ENCODE measurements at places on chromosomes 2 and 18.

DNA sequence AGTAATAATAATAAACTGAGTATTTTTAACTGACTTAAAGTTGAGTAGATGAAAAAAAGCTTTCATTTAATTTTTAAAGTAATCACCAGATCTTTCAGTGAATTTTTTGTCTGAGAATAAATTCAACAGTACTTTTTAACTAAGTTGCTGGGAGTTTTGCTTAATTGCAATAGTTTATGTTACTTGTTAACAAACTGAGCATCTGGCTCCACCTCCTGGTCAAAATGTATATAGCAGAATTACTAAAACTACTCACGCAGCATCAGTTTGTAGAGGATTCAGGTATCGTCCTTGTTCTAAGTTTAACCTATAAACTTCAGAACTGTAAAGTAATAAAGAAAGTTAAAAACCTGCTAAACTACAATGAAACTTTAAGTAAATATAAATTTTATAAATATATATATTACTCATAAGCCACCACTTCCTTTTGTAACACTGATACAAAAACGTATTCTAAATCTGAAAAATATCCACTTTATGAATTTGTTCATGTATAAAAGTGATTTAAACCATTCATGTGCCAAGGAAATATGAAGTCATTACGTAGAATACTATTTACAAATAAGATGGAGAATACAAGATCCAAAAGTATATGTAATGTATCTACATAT is 21.3 kb downstream of the NOL10 start:
- DNase-seq, result peak; percentile 64

- no peak for DNase-seq
These were observed 191.1 kb downstream of the STK39 start for GRCh38 chr2:168056242-168056787.

DNA sequence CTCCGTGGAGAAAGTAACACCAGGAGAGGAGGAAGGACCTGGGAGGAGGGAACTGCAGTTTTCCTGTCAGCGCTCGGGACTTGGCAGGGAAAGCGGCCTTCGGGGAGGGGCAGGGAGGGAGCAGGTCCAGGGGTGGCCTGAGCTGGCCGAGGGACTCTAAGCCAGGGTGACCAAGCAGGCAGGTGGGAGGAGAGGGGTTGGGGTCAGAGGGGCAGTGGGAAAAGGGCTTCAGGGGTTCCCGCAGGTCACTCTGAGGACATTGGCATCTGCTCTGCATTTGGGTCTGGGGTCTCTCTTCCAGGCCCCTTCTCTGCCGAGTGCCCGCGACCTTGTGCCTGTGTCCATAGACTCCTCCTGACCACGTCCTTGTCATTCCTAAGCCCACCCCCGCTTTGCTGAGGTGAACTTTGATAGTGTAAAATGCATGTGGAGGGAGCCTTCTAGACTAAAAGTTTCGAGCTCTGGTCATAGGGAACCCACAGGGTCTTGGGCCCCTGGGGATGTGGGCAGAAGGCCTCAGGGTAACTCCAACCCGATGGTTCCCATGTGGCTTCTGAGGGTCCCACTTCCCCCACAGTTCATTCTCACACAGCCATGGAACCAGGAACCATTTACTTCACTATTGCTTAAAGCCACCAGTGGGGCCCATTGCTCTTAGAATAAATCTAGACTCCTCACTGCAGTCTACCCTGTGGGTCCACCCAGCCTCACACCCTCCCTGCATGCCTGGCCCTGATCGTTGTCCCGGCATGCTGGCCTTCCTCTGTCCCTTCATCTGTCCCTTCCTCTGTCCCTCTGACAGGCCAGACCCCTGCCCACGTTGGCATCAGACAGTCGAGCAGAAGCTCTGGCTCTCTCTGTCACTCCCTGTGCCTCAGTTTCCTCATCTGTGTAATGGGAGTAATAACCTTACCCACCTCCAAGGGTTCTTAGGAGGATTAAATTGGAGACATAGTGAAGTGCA is 229.2 kb downstream of the SEPTIN10 start:
- DNase-seq, result no peak

DNA sequence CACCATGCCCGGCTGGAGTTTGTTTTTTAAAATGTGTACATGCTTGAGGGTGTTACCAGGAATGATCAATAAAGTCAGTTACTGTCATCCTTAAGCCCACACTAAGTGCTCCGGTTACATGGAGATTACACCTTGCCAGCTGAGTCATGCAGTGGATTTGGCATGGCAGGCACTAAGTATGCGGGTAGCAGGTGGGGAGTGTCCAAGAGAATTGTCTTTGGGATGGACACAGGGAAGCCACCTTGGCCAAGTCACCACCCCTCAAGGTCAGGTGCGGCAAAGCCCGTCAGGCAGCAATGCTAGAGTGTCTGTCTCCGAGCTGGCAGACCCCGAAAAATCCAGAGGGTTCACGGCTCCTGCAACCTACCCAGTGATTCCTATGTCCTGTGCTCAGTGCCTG is 54.8 kb downstream of the GBX2 start:
- DNase-seq, result no peak

DNA sequence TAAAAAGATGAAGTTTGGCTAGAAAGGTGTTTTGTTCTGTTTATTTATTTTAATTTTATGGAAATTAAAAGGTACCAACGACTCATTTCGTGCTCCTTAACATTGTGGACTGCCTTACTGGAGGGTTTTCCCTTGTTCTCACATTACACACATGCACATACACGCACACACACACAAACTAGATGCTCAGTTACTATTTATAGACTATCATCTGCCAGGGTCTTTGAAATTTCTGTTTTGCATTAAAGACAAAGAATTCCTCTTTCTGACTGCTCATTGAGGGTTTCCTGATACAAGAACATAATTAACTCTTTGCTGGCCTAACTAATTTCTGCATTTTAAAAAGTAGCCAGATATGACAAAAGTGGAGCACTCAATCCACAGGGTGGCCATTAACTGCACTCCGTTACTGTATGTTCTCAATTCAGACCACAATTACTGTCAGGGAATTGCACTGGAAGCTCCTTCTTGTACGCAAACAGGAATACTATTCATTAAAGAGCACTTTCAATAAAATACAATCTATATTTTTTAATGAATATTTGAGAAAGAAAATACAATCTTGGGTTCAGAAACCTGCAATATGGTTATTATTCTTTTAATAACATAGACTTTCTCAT is 366.9 kb upstream of the GALNT5 start:
- DNase-seq, result no peak

Measured in LoVo (cell line).